ENCODE measurements at places on chromosomes 7 and 10.

DNA sequence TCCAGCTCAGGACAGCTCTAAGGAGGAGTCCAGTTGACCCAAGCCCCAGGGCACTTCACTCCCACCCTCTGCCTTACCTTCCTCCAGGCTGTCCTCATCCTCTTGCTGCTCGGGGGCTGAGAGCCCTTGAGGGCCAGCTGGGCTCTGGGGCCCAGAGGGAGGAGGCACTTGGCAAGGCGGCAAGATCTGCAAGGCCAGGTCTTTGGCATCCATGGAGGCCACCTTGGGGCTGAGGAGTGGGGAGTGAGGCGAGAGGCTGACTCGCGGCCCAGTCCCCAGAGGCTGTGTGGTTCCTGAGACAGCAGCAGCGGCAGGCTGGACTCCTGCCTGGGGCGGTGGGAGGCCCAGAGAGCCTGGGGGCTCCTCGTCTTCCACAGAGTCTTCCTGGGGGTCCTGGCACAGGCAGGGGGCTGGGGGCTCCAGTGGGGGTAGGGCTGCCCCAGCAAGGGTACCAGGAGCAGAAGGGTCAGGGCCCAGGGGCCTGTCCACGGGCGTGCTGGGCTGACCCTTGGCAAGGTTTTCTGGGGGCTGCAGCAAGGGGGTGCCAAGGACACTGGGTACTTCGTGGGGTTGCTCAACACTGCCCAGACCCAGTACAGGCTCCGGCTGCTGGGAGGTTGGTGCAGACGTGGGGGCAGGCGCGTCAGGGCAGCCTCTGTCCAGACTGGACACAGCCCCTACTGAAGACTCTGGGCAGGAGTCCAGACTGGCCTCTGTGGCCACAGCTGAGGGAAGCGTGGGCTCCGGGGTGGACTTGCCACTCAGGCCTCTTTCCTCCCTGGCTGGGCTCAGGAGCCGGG is 6.5 kb downstream of the NACAD start:
- no peak for DNase-seq

DNA sequence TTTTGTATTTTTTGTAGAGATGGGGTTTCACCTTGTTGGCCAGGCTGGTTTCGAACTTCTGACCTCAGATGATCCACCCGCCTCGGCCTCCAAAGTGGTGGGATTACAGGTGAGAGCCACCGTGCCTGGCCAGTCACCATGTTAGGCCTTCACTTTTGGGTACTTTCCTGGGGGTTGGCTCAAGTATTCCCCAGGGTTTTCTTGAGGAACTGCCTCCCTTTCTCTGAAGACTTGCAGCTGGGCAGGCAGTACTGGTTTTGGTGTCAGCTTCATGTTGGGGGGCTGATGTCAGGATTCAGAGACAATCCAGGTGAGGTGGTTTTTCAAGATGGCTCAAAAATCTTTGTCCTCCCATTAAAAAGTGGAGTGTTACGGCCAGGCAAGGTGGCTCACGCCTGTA is 7.7 kb downstream of the ZNHIT1 start:
- no peak for DNase-seq

- no peak for DNase-seq
Observed at GRCh38 chr10:120684226-120684625, 166.9 kb upstream of the WDR11 start.

DNA sequence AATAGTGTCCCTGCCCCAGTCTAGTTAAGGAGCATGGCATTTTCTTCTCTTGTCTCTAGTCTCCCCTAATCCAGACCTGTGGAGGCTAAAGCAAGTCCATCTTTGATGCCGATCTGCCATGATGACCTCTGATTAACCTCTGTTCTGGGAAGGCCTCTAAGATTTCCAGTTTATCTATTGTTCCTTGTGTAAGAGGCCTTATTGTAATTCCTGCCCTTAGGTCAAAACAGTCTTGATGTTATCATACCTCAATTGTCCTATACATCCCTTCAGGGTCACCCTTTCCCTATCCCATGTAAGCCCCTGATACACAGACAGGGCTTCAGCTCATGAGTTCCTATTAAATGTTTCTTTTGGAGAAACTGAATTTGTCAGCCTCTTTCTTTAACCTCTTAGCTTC is 4.9 kb upstream of the ZMIZ2 start:
- no peak for DNase-seq

DNA sequence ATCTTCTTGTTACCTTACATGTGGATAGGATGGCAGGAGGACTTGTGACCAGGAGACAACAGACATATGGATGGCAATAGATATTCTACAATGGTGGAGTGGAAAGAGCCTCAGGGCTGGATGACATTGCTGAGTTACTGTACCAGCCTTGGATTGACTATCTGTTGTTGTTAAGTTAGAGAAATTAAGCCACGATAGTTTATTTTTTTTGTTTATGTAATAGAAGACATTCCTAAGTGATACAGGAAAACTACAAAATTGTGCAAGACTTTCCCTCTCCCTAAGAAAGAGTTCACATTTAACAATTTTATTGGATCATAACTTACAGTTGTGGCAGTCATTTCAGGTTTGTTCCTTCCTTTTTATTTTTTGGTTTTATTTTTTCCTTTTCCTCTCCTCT is 230.7 kb upstream of the CACNA2D1 start:
- no peak for DNase-seq

- peak; percentile 16 for DNase-seq
Observed at GRCh38 chr7:126700807-126701604, 551.7 kb downstream of the GRM8 start.

GRCh38 chr10:103595933-103596726 is 102.6 kb downstream of the NEURL1 start:
- DNase-seq = no peak

- DNase-seq = no peak
Observed at GRCh38 chr7:95874541-95875265, 102.3 kb downstream of the DYNC1I1 start.

GRCh38 chr7:85186083-85186520 is 754 bp downstream of the SEMA3D start:
- DNase-seq = peak; percentile 8

Data from transverse colon (tissue), 4 donors.